ENCODE measurements at places on chromosomes 2 and 18. TPM values are rescaled to one million over a fixed set of nuclear protein-coding genes. Genes with fewer than 3 reads are reported as not detected.

Gene HOXD13
- total RNA-seq, result not detected

Gene PTPRM
- total RNA-seq, result 41.7 TPM

Gene LYG2
- total RNA-seq, result not detected

Gene STPG4
- total RNA-seq, result 0.32 TPM

Gene REG3G
- not detected for total RNA-seq

Gene GBX2
- not detected for total RNA-seq

Gene SCTR
- total RNA-seq, result not detected

Gene LINC00305
- not detected for total RNA-seq

GRCh38 chr2:138421971-138422335 is 79.6 kb upstream of the SPOPL start:
- no peaks in the 10 kb centered on the region for H3K36me3 ChIP-seq
- peak overlapping the region; percentile 20 for H3K27ac ChIP-seq
- DNase-seq, result no peak

GRCh38 chr2:96072746-96073145 is 38.0 kb upstream of the GPAT2 start:
- H3K4me3 ChIP-seq, result no peak overlapping the region
- DNase-seq, result no peak
- H3K27me3 ChIP-seq, result no peaks in the 10 kb centered on the region

DNA sequence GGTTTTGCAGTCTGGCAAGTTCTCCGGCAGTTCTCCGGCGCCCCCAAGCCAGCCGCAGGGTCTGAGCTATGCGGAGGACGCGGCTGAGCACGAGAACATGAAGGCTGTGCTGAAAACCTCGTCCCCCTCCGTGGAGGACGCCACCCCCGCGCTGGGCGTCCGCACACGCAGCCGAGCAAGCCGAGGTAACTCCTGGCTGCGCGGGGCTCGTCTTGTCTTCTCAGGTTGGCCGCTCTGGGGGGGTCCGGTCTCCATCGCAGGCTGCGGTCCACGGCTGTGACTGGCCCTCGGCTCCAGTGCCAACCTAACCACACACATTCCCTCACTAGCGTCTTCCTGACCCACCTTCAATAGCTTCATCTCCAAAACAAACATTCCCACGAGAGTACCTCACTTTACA is 68.2 kb downstream of the TPGS2 start:
- no peaks in the 10 kb centered on the region for H3K36me3 ChIP-seq
- no peaks in the 10 kb centered on the region for H3K27me3 ChIP-seq
- H3K4me1 ChIP-seq, result no peaks in the 10 kb centered on the region
- no peak overlapping the region for H3K27ac ChIP-seq
- no peak for DNase-seq
- H3K4me3 ChIP-seq, result no peak overlapping the region

DNA sequence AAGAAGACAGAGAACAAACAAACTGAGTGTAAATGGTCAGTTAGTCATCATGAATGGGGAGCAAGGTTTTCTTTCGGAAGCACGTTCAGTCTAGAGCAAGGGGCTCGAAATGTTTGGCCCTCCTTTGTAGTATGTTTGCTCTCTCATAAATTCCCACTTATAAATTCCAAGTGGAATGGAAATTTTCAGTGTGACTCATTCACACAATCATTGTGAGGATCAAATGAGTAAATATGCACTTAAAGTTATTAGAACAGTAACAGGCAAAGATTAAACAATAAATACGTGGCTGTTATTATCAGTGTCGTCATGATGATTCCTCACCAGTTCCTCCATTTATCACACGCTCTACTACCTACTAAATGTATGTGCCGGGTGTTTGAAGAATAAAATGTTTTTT is 10.5 kb downstream of the CNGA3 start:
- H3K27me3 ChIP-seq, result peaks cover 4% of the 10 kb centered on the region
- no peaks in the 10 kb centered on the region for H3K4me1 ChIP-seq
- no peaks in the 10 kb centered on the region for H3K36me3 ChIP-seq
- DNase-seq, result no peak
- no peak overlapping the region for H3K27ac ChIP-seq

GRCh38 chr18:30192216-30192615 is 850.3 kb downstream of the DSC3 start:
- H3K27ac ChIP-seq, result no peak overlapping the region
- H3K4me3 ChIP-seq, result no peak overlapping the region
- no peaks in the 10 kb centered on the region for H3K36me3 ChIP-seq
- DNase-seq, result no peak

- H3K27ac ChIP-seq, result no peak overlapping the region
- H3K4me3 ChIP-seq, result no peak overlapping the region
- H3K27me3 ChIP-seq, result no peaks in the 10 kb centered on the region
- no peaks in the 10 kb centered on the region for H3K36me3 ChIP-seq
- no peaks in the 10 kb centered on the region for H3K4me1 ChIP-seq
Measured at GRCh38 chr2:223674998-223675609, 72.9 kb upstream of the SCG2 start.

DNA sequence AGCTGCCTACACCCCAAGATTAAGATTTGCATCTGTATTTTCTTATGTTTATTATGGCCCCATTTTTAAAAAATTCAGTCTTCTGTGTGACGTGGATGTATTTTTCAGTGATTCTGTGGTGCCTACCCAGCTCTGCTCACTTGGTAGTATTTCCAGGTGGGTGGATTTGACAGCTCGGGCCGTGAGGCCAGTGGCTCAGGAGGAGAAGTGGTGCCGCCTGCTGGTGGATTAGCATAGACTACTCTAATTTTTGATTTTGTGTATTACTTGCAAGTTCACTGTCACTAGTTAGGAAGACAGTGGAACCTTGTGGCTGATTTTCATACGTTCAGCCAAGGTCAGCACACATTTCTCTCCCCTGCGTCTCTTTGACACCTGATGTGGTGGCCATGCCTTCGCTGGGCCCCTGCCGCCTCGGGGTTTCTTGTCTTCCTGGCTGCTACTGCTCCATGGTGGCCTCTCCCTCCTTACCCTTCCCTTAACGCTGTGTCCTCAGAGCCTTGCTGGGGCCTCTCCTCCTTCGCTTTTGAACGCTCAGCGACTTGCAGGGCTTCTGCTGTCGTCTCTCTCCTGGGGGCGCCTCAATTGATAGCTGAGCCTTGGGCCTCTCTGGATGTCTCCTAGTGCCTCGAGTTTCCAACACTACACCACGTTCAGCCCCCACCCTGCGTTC is 89.4 kb downstream of the DGKD start:
- H3K27me3 ChIP-seq, result no peaks in the 10 kb centered on the region
- no peaks in the 10 kb centered on the region for H3K4me1 ChIP-seq
- peak; percentile 62 for DNase-seq
- peaks cover 6% of the 10 kb centered on the region for H3K36me3 ChIP-seq
- no peak overlapping the region for H3K4me3 ChIP-seq
- H3K27ac ChIP-seq, result no peak overlapping the region

GRCh38 chr2:41180387-41180786 is 728.5 kb upstream of the SLC8A1 start:
- no peaks in the 10 kb centered on the region for H3K4me1 ChIP-seq
- no peak for DNase-seq
- no peaks in the 10 kb centered on the region for H3K36me3 ChIP-seq
- H3K27me3 ChIP-seq, result no peaks in the 10 kb centered on the region
- H3K27ac ChIP-seq, result no peak overlapping the region
- H3K4me3 ChIP-seq, result no peak overlapping the region

DNA sequence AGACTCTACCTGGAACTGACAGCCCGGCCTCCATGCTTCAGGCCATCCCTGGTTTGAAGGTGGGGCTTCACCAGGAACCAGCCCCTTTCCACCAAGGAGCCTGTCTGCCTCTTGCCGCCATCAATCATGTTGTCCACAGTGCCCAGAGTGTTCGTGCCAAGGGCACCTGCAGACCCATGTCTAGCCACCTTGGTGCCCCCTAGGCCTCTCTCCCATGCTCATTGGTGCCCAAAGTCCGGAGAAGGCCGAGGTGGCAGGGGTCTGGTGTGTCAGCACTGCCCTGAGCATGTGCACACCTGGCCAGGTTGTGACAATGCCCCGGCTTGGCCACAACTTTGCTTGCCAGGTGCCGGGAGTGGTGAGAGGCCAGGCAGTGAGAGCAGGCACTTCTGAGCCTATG is 114.8 kb downstream of the COPS8 start:
- DNase-seq, result no peak
- peaks cover 6% of the 10 kb centered on the region for H3K4me1 ChIP-seq
- H3K27me3 ChIP-seq, result no peaks in the 10 kb centered on the region
- H3K27ac ChIP-seq, result no peak overlapping the region
- no peaks in the 10 kb centered on the region for H3K36me3 ChIP-seq
- no peak overlapping the region for H3K4me3 ChIP-seq

DNA sequence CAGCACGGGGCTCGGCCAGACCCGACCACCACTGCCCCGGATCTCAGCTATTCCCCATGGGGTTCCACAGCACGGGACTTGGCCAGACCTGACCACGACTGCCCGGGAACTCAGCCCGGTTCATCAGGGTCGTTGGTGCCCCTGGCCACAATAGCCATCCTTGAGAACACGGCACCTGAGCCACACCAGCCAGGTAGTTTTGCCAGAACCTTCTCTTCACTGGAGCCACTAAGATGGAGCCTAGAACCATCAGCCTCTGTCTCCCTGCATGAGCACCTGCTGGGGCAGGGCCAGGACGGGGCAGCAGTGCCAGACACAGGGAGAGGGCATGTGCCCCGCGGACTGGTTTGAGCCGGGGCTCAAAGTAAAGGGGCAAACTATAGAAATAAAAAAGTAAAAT is 11.4 kb upstream of the KCNG2 start:
- peaks cover 6% of the 10 kb centered on the region for H3K27me3 ChIP-seq
- H3K4me1 ChIP-seq, result peaks cover 7% of the 10 kb centered on the region
- no peaks in the 10 kb centered on the region for H3K36me3 ChIP-seq
- peak; percentile 44 for DNase-seq
- no peak overlapping the region for H3K4me3 ChIP-seq

DNA sequence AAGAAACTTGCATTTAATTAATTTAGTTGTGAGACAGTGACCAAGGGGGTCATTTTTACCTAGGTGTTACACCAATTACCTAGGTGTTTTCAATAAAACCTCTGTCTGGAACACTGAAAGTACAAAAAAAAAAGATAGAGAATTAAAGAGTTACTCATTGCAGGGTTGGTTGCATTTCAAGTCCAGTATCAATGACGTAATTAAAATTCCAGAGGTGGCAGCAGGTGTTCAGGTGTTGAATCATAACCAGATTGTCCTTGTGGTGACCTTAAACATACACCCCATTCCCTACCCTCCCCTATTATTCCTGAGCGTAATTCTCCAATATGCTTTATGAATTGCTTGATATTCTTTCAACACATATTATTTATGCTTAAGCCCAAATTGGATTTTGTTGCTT is 352.0 kb upstream of the SLC8A1 start:
- no peaks in the 10 kb centered on the region for H3K27me3 ChIP-seq
- no peaks in the 10 kb centered on the region for H3K4me1 ChIP-seq
- H3K4me3 ChIP-seq, result no peak overlapping the region
- no peaks in the 10 kb centered on the region for H3K36me3 ChIP-seq

- no peaks in the 10 kb centered on the region for H3K4me1 ChIP-seq
- peak overlapping the region; percentile 63 for H3K4me3 ChIP-seq
- DNase-seq, result no peak
- peak overlapping the region; percentile 84 for H3K27ac ChIP-seq
- no peaks in the 10 kb centered on the region for H3K27me3 ChIP-seq
Measured at GRCh38 chr2:25252291-25253152, 84.1 kb upstream of the POMC start.

DNA sequence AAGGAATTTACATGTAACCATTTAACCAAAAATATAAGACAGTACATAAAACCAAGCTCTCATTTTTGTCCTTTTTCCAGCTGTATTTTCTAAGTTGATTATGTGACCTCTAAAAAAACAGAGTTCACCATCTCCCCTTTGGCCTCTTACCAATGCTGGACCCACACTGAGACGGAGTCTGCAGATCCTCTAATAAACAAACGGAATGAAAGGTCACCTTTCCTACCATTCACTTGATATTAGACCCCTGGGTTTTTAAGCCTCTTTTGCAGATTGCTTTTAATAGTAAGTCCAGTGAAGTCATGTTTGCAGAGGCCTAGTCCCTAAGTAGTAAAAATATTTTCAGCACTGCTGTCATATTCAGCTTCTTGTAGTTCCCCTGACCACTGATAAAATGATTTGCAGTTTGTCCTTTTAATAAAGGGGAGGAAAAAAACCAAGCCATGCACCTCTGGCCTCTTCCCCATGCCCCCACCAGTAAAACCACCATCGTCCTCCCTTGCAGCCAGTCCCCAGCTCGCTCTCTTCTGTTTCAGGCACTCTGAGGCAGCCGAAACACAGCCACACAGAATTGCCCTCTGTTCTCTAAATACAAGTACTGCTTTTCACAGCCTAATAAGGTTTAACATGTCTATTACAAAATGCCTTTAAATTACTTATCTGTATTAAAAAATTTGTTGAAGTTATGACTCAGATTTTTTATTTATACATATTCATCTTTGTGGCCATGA is 427.5 kb downstream of the PARD3B start:
- H3K36me3 ChIP-seq, result no peaks in the 10 kb centered on the region
- H3K4me3 ChIP-seq, result no peak overlapping the region
- DNase-seq, result no peak
- H3K27me3 ChIP-seq, result no peaks in the 10 kb centered on the region
- H3K27ac ChIP-seq, result no peak overlapping the region

- H3K27ac ChIP-seq, result peak overlapping the region; percentile 52
- H3K27me3 ChIP-seq, result no peaks in the 10 kb centered on the region
- H3K4me3 ChIP-seq, result no peak overlapping the region
- DNase-seq, result no peak
- H3K36me3 ChIP-seq, result no peaks in the 10 kb centered on the region
- no peaks in the 10 kb centered on the region for H3K4me1 ChIP-seq
Measured at GRCh38 chr2:113211226-113212105, 37.7 kb downstream of the PSD4 start.

DNA sequence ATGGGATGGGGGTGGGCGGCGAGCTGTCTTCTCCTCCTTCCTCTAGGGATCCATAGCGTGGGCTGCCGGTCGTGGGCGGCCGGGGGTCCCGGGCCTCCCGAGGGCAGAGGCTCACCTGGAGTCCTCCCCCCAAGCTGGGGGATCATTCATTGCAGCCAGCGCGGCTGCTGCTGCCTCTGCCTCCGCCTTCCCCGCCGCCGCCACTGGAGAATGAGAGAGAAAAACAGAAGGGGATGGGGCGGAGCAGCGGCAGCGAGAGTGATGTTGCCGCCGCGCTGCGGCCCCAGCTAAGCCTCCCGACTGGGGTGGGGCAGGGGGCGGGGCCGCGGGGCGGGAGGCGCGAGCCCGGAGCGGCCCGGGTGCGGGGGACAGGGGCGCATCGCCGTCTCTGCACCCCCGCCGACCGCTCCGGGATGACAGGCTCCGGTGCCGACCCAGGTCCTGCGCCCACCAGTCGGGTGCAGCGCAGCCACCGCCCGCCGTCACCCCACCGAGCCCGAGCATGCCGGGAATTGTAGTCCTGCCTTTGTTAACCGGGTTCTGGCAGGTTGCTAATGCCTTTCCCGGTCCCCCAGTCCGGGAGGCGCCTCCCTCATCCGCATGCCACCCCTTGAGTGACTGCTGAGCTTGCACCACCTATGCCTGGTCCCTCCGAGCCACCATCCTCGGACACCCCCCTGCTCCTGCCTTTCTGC is at the start of gene KIF3C:
TSS of gene KIF3C (minus strand) at position 225 of the 695 bp plus-strand sequence. CDS start 580 bp downstream, outside the sequence.
- peak; percentile 60 for DNase-seq
- H3K4me3 ChIP-seq, result peak within 1 kb of the TSS; percentile 89
- no peaks in the 10 kb centered on the region for H3K4me1 ChIP-seq
- no peaks in the 10 kb centered on the region for H3K36me3 ChIP-seq
- no peaks in the 10 kb centered on the region for H3K27me3 ChIP-seq

DNA sequence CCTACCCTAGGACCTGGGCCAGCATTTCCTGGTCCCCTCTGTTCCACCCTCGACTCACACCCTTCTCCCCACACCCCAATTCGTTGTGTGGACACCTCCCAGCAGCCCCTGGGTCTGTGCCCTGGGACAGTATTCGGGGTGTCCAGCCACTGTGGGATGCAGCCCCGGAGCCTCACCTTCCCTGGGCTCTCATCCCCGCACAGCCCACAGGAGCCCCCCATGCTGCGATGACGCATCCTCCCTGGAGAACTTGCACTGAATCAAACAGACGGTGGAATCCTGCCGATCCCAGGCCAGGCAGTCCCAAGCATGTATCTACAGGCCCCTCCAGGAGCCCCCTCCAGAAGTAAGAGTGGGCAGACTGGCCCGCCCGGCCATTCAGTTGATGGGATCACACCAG is 9.7 kb downstream of the ITM2C start:
- H3K36me3 ChIP-seq, result no peaks in the 10 kb centered on the region
- no peaks in the 10 kb centered on the region for H3K27me3 ChIP-seq
- H3K27ac ChIP-seq, result no peak overlapping the region
